ENCODE measurements at places on chromosomes 7 and 10. TPM values are rescaled to one million over a fixed set of nuclear protein-coding genes. Genes with fewer than 3 reads are reported as not detected.

DNA sequence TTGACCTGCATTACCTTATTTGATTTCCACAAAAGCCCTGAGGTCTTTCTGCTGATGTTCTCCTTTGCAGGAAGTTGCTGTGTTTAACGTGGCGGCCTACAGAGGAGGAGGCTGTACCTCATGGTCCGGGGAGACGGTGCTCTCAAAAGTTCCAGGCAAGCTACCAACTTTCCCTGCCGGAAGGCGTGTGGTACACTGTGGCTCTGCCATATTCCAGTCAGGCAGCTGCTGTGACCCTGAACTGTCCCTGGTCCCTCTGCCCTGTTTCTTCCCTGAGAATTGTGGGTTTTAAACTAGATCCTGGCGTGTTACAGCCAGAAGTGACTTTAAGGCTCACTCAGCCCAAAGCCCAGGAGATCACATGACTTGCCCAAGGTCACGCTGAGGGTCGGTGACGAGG lies 139.2 kb downstream of the TEX36 start:
- DNase-seq = no peak

GRCh38 chr7:18570441-18570840 lies 74.9 kb downstream of the HDAC9 start:
- DNase-seq = no peak

DNA sequence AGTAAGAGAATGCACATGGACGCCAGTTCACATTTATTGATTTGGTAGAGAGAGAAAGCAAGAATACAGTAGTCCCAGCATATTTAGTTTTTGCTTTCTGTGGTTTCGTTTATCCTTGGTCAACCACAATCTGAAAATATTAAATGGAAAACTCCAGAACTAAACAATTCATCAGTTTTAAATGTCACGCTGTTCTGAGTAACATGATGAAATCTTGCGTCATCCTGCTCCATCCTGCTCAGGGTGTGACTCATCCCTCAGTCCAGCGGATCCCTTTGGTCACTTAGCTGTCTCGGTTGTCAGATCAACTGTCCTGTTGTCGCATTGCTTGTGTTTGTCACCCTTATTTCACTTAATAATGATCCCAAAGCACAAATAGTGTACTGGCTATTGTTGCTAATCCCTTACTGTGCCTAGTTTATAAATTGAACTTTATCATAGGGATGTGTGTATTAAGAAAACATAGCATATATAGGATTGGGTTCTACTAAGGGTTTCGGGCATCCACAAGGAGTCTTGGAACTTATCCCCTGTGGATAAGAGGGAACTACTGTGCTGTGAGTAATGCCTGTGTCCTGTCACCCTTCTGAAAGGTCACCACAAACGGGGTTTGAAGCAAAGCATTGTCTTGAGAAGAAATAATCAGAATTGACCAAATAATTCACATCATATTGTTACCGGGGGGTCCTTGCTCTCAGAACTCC lies 73.6 kb downstream of the OTUD1 start:
- no peak for DNase-seq

DNA sequence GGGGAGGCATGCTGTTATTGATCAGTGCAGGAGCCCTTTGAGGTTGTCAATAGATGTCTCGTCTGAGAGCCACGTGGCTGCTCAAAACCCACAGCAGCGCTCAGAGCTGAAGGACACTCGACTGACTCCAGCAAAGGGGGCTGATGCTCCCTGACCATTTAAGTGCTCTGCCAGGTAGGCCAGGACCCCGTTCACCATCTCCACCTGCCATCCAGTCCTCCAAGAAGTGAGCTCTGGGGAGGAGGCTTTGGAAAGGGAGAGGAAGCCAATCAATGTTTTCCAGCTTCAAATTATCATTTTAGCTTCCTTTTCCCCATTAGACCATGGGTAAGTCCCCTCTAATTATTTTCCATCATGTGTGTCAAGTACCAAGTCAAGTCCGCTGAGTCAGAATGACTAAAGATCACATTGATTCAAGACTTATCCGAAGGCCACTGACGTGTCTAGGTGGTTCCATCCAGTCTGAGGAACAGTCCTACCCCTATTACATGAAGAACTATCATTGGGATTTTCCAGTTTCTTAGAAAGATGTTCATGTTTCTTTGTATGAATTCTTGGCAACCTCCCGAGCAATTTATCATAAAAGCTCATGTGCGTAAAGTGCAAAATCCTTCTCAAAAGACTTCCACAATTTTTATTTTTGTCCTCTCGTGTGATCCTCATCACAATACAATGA lies 302.6 kb upstream of the LYZL1 start:
- DNase-seq = no peak

DNA sequence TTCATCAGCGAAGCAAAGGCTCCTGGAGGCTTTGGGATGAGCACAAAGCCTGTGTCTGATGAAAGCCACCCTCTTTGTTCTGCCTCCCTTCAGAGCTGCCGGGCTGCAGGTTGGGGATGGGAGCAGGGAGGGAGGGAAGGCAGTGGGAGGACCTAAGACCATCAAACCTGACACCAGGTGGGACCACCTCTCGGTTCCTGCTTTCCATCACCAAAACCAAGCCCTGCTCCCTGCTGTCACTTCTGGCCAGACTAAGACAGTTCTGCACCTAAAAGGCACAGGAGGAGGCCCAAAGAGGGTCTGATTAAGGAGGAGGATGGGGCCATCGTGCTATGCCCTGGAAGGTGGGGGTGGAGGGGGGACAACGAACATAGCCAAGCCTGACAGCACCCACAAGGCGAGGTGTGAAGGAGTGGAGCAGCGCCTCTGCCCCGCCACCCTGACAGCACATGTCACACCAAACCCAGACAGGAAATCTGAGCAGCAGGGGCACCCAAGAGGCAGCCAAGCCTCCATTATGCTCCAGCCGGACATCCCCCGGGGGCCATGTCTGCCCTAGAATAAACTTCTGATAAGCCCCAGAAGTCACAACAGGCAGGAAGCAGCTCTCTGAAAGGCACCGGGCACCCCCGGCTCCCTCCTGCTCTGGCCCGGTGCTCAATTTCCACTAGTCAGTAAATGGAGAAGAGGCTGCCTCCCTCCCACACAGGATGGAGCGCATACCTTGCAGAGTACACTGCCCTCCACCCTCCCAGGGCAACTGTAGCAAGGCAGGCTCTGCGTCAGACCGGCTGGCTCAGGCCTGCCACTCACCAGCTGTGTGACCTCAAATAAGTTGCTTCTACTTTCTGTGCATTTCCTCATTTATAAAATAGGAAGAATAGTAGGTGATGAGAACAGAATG lies 48.9 kb downstream of the DLG5 start:
- peak; percentile 56 for DNase-seq

GRCh38 chr7:20507157-20507556 lies 108.3 kb upstream of the ABCB5 start:
- DNase-seq = no peak

GRCh38 chr7:54559401-54559800 lies 17.2 kb downstream of the VSTM2A start:
- no peak for DNase-seq

DNA sequence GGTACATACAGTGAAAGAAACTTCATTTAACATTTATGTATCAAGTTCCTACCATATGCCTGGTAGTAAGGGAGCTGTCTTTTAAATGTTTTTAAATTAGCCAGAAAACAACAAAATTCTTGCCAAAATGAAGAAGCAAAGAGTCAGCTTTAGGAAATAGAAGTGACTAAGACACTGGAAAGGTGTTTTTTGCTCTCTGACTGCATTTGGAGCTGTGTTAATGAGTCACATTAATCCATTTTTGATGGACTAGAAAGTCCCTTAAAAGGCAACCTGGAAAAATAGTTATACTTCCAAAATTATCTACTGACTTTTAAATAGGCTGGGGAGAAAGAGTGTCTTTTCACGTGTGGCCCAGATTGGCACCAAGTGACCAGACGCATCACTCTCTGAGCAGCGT lies 3.9 kb upstream of the COL17A1 start:
- DNase-seq = no peak

DNA sequence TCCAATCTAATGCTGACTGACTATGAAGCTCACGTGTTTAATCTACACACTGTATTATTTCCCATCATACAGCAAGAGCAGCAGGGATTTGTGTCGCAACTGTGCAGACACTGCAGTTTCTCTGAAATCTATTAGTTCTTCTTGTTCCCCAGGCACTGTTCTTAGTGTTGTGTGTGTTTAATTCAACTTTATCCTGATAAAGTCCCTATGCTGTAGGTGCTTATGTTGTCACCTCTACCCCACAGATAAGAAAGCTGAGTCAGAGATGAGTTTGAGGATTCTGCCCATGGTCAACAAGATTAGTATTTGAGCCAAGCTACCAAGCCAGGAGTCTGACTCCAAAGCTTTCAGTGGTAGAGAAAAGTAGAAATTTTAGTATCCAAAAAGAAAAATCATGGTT lies 22.5 kb upstream of the EPHB6 start:
- no peak for DNase-seq

DNA sequence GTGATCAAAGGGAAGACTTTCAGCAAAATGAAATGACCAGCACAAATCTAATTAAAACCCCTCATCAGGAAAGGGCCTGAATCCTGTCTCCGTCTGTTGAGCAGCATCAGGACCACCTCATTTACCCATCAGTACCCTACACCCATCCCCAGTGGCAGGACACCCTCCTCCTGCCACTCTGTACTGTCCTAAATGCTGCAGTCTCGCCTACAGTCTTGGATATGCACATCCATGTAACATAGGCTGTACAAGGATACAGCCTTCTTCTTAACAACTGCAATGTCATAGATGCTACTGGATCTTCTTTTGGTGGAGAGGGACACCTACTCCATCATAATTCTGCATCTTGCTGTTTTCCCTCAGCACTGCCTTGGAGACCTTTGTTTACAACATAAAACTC lies 140.3 kb upstream of the LANCL2 start:
- no peak for DNase-seq

NME8 gene
- not detected for total RNA-seq

DNA sequence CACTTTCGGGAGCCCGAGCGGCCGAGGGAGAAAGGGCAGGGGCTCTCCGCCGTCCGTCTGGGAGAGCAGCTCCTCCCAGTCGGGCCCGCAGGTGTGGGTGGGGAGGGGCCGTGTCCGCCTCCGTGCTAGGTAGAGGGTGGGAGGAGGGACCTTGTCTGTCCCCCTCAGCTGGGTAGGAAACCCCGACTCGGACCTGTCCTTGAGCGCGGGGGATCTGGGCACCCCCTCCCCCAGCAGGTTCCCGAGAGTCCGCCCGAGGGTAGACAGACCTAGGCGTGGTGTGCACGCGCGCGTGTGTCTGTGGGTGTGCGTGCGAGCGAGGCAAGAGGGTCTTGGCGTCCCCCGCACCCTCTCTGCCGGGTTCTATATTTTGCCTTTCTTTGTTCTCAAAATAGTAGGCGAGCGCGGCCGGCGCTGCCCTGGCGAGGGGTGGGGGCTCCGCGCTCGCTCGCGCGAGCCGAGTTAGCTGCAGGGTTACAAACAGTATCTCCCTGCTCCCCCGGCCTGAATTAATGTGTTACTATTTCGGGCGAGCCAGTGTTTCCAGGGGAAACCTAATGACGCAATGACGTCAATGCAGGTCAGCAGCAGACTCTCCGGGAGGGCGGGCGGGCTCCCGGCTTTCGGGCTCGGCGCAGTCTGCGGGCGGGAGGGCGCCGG lies 73.9 kb upstream of the LEP start:
- no peak for DNase-seq

EBF3 gene
- 6.2 TPM for total RNA-seq

BCCIP gene
- 38.4 TPM for total RNA-seq

DNA sequence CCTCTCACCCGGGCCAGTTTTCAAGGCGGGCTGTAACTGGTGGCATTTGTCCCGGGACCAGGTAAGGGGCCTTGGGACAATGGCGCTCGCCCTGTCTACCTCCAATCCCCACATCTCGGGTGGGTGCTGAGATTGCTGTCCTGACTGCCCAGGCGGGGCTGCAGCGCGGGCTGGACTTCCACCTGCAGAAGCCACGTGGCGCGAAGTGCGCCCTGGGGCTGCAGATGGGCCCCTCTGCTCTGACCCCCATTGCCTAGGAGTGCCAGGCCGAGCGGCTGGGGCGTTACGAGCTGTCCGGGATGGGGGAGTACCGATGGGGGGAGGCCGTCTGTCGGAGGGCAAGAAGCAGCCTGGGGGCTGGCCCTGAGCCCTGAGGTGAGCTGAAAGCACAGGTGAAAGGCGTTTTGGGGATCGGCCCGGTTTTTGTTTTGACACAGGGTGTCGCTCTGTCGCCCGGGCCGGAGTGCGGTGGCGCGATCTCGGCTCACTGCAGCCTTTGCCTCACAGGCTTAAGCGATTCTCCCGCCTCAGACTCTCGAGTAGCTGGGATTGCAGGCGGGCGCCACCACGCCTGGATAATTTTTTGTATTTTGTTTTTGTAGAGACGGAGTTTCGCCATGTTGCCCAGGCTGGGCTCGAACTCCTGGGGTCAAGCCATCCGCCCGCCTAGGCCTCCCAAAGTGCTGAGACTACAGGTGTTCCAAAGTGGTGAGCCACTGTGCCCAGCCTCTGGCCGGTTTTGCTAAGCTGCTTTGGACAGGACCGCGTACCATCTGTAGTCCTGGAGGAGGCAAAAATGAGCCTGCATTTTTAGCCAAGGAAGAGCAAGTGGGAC lies at the start of gene SFXN2:
Gene SFXN2 (plus strand): TSS at position 16 of the 835 bp plus-strand sequence. CDS start 12,001 bp downstream, outside the sequence.
- no peak for DNase-seq

DNA sequence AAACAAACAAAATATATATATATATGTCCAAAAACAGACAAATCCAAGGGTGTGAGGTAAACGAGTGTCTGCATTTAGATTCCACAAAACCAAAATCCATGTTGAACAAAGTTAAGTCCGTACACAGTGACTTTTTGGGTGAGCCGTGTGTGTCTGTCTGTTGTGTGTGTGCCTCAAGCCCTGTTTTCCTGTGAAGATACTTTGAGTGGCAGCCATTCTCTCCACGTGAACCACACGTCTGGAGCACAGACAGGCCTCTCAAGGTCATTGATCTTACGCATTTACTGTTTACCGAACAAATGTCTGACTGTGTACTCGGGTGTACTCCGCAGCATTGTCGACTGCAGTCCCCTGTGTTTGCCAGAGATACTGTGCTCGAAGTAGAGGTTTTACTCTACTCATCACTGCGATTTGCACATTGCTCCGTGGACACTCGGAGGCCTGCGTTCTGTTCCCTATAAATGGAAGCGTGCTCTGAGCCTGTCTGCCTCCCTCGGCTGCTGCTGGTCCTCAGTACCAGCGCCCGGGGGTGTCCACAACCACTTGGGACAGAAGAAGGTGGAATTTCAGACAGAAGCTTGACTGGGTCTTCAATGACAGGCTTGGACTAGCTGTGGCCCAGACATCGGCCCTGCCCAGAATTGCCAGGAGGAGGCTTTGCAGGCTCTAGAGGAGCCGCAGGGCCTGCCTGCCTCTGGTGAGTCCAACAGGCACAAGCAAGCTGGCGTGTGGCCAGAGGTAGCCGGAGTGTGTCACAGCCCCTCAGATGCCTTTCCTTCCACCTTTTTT lies 22.1 kb downstream of the CYP17A1 start:
- DNase-seq = peak; percentile 90

SPDYE2 gene
- not detected for total RNA-seq

- DNase-seq = no peak
Measured at GRCh38 chr7:106345421-106346166, 60.8 kb upstream of the NAMPT start.

DNA sequence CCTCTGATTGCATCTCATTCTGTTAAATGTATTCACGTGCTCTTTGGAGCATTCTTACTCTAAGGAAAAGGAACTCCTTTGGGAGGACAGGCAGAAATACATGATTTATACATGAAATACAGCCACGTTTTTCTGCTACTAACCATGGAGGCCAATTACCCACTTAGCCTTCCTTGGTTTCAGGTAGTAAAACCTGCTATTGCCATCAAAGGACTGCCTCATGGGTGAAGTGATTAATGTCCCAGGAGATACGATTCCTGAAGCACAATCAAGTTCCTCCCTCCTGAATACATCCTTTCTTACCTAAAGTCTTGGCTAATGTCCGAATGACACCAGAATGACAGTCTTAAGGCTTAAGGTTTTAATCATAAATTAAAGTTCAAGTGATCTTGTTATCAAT lies 58.5 kb upstream of the PIK3CG start:
- no peak for DNase-seq
